ENCODE measurements at places on chromosomes 1 and 21.

- no peak for DNase-seq
These were observed 93.0 kb downstream of the USH2A start for GRCh38 chr1:216330262-216330661.

GRCh38 chr1:32801096-32801715 is 16.0 kb downstream of the YARS1 start:
- no peak for DNase-seq

DNA sequence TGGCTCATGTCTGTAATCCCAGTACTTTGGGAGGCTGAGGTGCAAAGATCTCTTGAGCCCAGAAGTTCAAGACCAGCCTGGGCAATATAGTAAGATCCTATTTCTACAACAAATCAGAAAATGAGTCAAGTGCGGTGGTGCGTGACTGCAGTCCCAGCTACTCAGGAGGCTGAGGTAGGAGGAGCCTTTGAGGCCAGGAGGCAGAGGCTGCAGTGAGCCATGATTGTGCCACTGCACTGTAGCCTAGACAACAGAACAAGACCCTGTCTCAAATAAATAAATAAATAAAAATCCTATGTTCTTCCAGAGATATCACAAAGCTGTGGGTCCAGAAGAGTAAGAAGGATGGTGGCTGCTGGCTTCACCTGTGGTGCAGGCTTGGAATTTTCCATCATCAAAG is 22.1 kb downstream of the CDA start:
- DNase-seq = no peak

DNA sequence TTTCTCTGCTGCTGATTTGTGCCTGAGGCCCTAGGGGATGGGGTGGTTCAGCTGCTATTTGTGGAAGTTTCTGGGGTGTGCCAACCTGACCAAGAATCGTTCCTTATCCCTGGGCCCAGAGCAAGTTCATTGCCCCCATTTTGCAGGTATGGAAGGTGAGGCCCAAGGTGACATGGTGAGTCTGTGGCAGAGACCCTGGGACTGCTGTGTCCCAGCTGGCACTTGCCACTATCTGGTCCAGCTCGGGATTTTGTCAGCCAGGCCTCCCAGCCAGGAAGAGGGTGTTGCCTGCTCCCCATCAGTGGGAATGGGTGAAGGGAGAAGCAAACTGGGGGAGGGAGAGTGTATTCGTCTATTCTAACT is 18.9 kb upstream of the LRP8 start:
- no peak for DNase-seq

DNA sequence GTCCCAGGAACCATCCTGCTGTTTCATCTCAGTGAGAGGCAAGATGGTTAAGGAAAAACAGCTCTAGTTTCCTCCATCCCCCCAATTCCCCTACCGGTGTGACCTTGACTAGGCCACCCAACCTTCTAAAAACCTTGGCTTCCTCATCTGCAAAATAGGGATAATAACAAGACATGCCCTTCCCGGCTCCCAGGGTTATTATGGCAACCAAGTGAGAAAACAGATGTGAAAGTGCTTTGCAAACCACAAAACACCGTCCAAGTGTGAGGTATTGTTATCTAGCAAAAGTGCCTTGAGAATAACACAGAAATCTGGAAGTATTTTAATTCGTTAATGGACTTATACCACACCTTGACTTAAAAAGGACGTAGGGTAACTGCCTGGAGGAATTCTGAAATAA is 62.7 kb downstream of the ITPKB start:
- DNase-seq = no peak

DNA sequence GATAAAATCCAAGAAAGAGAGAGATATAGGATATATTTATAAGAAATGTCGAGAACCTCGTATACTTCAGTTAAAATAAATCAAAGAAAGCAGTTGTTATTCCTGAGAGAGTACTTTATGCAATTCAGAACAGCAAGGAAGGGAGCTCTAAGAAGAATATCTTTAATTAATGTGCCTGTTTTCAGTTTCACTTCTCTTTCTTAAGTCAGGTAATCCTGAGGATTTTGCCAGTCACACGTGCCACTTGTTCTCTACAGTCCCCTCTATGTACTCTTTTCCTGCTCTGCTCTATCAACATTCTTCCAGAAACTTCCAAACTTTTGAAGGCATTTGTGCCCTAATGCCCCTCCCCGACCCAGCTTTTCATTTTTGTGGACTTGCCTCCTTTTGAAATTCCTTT is 211.9 kb downstream of the AKT3 start:
- DNase-seq = no peak

DNA sequence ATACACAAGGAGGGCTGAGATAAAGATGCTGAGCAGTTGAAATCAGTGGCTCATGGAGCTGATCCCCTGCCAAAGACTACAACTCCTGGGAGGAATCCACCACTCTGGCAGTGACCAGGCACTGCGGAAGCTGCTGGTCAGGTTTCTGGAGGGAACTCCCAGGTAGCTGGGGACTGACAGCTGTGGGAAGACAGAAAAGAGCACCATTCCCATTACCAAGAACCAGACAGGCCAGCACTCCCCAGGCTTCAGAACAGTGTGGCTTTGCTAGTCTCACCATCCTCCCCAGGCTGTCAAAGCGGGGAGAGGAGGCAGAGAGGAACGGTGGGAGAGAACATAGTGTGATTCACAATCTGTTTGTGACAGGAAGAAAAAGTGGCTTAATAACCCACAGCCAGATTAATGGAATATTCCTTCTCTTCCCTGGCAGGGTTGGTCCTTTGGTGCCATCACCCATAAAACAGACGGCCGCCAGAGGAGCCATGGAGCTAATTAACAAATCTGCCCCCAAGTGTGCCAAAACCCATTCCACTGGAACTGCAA is 92.1 kb downstream of the MAB21L3 start:
- DNase-seq = no peak

- no peak for DNase-seq
These were observed 208.1 kb downstream of the TGFB2 start for GRCh38 chr1:218553197-218553596.

GRCh38 chr1:45622524-45623394 is 1.1 kb downstream of the CCDC17 start:
- DNase-seq = no peak

- DNase-seq = peak; percentile 38
These were observed 160.3 kb downstream of the ETS2 start for GRCh38 chr21:38965910-38966504.

GRCh38 chr21:41751611-41752011 is 15.2 kb downstream of the RIPK4 start:
- DNase-seq = no peak

GRCh38 chr1:21670059-21670881 is 1.1 kb upstream of the RAP1GAP start:
- DNase-seq = no peak

GRCh38 chr1:119917304-119918055 is 21.2 kb upstream of the ADAM30 start:
- DNase-seq = no peak

GRCh38 chr1:237527761-237528160 is 363.0 kb downstream of the ZP4 start:
- no peak for DNase-seq
